Calu3 (cell line): ENCODE measurements at places on chromosomes 3 and 15. TPM values are rescaled to one million over a fixed set of nuclear protein-coding genes. Genes with fewer than 3 reads are reported as not detected.

COL8A1 gene
- 0.71 and 1.1 TPM in 2 replicates for total RNA-seq

VEPH1 gene
- 26.0 and 35.1 TPM in 2 replicates for total RNA-seq

POLR2M gene
- total RNA-seq, result 102 and 107 TPM in 2 replicates

MITF gene
- 40.3 and 47.7 TPM in 2 replicates for total RNA-seq

SNTN gene
- 0.29 TPM in 1 of 2 replicates, not detected in the other for total RNA-seq

MORC1 gene
- total RNA-seq, result not detected in 2 replicates

ZPLD1 gene
- 0.64 and 1.2 TPM in 2 replicates for total RNA-seq

DNA sequence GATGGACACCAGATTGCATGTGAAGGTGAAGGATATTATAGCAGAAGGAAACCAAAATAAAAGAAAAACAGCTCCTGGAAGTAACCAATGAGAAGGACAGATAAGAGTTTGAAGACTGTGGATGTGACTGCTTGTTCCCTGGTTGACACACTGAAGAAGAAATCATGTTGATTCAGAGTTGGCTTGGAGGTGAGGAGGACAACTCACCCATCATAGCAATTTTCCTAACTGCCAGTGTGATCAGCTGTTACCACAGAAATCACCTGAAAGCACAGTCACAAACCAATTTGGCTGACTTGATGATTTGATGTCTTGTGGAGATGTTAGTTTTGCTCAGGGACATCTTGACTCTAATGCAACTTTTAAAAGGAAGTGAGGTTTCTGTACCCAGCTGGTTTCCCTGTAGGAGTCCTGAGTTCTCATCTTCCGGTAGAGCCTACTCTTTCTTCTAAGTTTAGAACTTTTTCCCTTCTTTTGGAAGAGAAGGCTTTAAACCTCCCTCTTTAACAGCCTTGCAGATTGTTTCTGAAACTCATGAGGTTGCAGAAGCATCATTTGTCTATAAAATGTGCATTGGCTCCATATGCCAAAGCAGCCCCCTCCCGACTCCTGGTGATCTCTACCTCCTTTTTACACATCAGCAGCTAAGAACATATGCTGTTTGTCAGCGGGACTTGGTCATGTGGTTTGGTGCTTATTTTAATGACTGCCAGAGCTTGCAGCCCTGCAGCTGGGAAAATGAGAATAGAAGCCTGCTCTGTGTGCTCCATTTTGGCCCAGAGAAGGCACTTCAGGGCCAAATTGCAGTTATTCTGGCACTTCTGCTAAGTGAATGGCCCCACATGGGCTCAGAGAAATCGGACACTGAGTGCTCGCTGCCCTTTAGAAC is 10.3 kb downstream of the ATG7 start:
- H3K27me3 ChIP-seq, result no peaks in the 10 kb centered on the region
- H3K4me3 ChIP-seq, result no peak overlapping the region
- no peak overlapping the region for H3K27ac ChIP-seq

GRCh38 chr3:30260762-30261161 is 345.6 kb upstream of the TGFBR2 start:
- H3K36me3 ChIP-seq, result no peaks in the 10 kb centered on the region
- H3K4me3 ChIP-seq, result no peak overlapping the region
- H3K27me3 ChIP-seq, result no peaks in the 10 kb centered on the region
- no peak overlapping the region for H3K27ac ChIP-seq

- no peaks in the 10 kb centered on the region for H3K4me1 ChIP-seq
- H3K27me3 ChIP-seq, result no peaks in the 10 kb centered on the region
- no peak overlapping the region for H3K27ac ChIP-seq
- no peak for DNase-seq
- no peak overlapping the region for H3K4me3 ChIP-seq
Observed at GRCh38 chr3:151391720-151392119, 7.2 kb upstream of the P2RY12 start.

- H3K27me3 ChIP-seq, result no peaks in the 10 kb centered on the region
- H3K4me1 ChIP-seq, result peaks cover 7% of the 10 kb centered on the region
- DNase-seq, result peak; percentile 5
- H3K4me3 ChIP-seq, result peak overlapping the region; percentile 37
- H3K36me3 ChIP-seq, result peaks cover 7% of the 10 kb centered on the region
Observed at GRCh38 chr3:25493786-25494185, 65.7 kb downstream of the RARB start.

GRCh38 chr15:78663703-78664102 is 22.7 kb upstream of the CHRNB4 start:
- no peak overlapping the region for H3K27ac ChIP-seq
- no peaks in the 10 kb centered on the region for H3K36me3 ChIP-seq
- H3K4me1 ChIP-seq, result no peaks in the 10 kb centered on the region
- H3K4me3 ChIP-seq, result no peak overlapping the region

DNA sequence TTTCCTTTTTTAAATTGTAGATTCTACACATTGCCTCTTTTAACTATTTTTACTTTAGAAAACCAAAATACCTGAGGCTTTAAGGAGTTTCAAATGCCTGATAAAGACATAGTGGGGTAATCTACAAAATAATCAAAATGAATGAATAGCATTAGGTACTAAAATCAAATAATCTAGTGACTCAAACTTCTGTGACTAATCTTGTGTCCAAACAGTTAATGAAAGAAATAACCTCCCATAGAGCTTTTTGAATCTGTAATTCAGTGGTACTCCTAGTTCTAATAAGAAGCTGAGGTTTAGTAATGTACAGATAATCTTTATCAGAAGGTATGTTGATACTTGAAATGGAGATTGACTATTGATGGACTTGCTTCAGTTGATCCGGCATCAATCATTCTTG is 53.0 kb downstream of the DTWD1 start:
- H3K36me3 ChIP-seq, result no peaks in the 10 kb centered on the region
- no peak overlapping the region for H3K27ac ChIP-seq
- no peak for DNase-seq
- no peaks in the 10 kb centered on the region for H3K4me1 ChIP-seq

GRCh38 chr15:96585484-96586386 is 255.2 kb downstream of the NR2F2 start:
- H3K4me3 ChIP-seq, result no peak overlapping the region
- no peaks in the 10 kb centered on the region for H3K36me3 ChIP-seq
- no peak for DNase-seq
- H3K4me1 ChIP-seq, result peaks cover 9% of the 10 kb centered on the region
- no peaks in the 10 kb centered on the region for H3K27me3 ChIP-seq

DNA sequence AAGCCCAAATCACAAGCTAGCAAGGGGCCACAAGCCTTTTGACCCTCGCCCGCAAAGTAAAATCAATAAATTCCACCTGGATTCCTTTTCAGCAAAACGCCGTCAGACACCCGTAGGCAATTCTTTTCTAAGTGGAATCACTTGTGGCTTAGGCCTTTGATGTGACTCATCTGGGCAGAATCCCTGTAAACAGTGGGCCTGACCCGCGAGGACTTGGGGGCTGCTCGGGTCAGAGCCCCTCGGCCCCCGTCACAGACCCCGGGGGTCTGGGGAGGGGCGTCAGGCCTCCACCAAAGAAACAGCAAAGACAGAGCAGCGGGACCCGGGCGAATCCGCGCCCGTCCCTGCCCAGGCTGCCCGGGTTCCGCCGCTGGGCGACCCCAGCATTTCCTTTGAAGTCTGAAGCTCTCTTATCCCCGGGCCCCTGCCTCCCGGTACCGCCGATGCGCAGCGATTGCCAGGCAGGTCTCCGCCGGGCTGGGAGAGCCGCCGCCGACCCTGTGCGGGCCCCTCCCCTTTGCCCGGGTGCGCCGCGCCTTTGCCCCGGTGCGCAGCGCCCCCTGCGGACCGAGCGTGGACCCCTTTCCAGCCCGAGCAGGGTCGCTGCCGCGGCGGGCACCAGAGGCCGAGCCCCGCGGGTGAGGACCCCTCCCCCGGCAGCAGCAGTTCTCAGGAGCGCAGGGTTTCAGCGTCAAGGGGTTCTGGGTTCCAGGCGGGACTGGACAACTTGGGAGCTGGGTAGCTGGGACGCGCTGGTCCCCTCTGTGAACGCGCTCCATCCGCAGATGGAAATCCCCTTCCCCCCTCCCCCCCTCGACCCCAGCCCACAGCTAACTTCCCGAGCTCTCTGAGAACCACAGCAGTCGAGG is 178.3 kb downstream of the UACA start:
- H3K27ac ChIP-seq, result no peak overlapping the region
- DNase-seq, result peak; percentile 82
- H3K4me1 ChIP-seq, result peaks cover 11% of the 10 kb centered on the region
